Esophagus squamous epithelium (tissue), 5 donors: ENCODE measurements at places on chromosomes 11 and 22.

GRCh38 chr11:41316751-41317150, 142.7 kb downstream of the LRRC4C start:
- H3K27ac ChIP-seq, result no peak overlapping the region
- DNase-seq, result no peak
- no peaks in the 10 kb centered on the region for H3K27me3 ChIP-seq
- no peaks in the 10 kb centered on the region for H3K4me1 ChIP-seq

DNA sequence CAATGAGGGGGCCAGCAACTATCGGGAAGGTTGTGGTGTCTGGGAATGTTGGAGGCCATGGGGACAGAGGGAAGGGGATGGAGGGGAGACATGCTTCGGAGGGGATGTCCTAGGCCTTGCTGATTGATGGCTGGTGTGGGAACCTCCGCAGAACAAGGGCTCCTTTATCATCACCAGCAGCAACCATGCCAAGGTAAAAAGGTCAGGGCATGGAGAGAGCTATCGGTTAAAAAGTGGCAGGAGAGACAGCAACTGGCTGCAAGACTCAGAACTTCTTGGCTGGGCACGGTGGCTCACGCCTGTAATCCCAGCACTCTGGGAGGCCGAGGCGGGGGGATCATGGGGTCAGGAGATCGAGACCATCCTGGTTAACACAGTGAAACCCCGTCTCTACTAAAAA, 3.0 kb downstream of the GSTT4 start:
- DNase-seq, result no peak
- no peaks in the 10 kb centered on the region for H3K36me3 ChIP-seq

GRCh38 chr11:16098526-16099205, 257.7 kb downstream of the SOX6 start:
- H3K36me3 ChIP-seq, result no peaks in the 10 kb centered on the region
- H3K27ac ChIP-seq, result peak overlapping the region; percentile 57
- H3K27me3 ChIP-seq, result no peaks in the 10 kb centered on the region
- no peak overlapping the region for H3K4me3 ChIP-seq
- H3K4me1 ChIP-seq, result peaks cover 50% of the 10 kb centered on the region

GRCh38 chr11:57638005-57638781, 11.5 kb downstream of the YPEL4 start:
- H3K4me3 ChIP-seq, result peak overlapping the region; percentile 90
- no peak for DNase-seq
- peaks cover 20% of the 10 kb centered on the region for H3K4me1 ChIP-seq

GRCh38 chr22:35307892-35308291, 8.2 kb downstream of the TOM1 start:
- DNase-seq, result no peak
- no peaks in the 10 kb centered on the region for H3K27me3 ChIP-seq
- H3K4me1 ChIP-seq, result peaks cover 21% of the 10 kb centered on the region
- peaks cover 17% of the 10 kb centered on the region for H3K36me3 ChIP-seq

DNA sequence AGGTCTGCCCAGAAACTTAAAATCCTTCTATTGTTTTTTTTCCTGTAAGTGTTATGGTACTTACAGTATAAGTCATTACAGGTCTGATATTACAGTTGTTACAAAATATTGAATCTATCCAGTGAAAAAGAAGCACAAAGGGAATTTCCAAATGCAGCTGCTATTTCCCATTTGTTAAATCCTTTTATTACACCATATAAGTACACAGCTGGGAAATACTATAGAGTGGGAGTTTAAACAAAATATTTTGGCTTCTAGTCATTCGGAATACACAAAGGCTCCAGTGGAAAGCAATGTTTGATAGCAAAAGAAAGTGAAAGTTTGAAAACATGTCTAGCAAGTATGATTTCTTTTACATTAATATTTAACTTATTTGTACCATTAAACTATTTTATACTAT, 18.0 kb downstream of the SOX6 start:
- H3K4me3 ChIP-seq, result no peak overlapping the region
- DNase-seq, result no peak
- H3K36me3 ChIP-seq, result no peaks in the 10 kb centered on the region
- no peak overlapping the region for H3K27ac ChIP-seq
- no peaks in the 10 kb centered on the region for H3K4me1 ChIP-seq

DNA sequence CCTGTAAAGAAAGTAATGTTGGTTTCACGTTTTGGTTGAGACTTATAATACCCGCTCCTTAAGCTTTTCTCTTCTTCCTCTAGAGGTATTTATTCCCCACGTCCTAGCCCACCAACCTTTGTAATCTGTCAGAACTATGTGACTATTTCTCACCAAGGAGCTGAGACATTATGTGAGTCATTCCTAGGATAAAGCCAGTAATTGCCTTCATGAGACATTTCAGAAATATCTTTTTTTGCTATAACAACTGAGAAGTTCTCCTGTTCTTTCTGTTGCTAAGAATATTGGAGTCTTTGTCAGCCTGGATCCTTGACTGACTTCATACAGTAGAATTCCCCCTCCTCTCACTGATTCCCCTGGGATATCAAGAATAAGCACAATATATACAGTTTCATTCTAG, 1497.0 kb upstream of the TENM4 start:
- no peaks in the 10 kb centered on the region for H3K36me3 ChIP-seq
- DNase-seq, result no peak
- H3K27ac ChIP-seq, result no peak overlapping the region
- H3K4me1 ChIP-seq, result no peaks in the 10 kb centered on the region
- H3K4me3 ChIP-seq, result no peak overlapping the region

DNA sequence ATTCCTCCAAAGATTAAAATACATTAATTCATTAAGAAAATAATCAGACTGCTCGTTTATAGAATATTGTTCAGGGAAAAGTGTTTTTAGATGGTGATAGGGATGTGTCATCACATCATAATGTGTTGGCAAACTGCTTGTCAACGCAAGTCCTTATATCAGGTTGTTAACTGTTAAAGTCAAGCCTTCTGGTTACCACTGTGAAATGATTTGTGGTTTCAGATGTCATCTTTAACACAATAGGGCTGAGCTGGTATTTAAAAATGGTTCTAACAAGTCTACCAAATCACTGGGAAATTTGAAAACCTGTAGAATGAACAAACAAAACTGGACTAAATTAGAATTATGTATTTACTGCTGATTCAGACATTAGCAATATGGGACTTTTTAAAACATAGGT, 2.4 kb upstream of the MMP13 start:
- H3K4me3 ChIP-seq, result no peak overlapping the region
- H3K36me3 ChIP-seq, result no peaks in the 10 kb centered on the region
- DNase-seq, result no peak
- no peak overlapping the region for H3K27ac ChIP-seq
- H3K27me3 ChIP-seq, result no peaks in the 10 kb centered on the region

DNA sequence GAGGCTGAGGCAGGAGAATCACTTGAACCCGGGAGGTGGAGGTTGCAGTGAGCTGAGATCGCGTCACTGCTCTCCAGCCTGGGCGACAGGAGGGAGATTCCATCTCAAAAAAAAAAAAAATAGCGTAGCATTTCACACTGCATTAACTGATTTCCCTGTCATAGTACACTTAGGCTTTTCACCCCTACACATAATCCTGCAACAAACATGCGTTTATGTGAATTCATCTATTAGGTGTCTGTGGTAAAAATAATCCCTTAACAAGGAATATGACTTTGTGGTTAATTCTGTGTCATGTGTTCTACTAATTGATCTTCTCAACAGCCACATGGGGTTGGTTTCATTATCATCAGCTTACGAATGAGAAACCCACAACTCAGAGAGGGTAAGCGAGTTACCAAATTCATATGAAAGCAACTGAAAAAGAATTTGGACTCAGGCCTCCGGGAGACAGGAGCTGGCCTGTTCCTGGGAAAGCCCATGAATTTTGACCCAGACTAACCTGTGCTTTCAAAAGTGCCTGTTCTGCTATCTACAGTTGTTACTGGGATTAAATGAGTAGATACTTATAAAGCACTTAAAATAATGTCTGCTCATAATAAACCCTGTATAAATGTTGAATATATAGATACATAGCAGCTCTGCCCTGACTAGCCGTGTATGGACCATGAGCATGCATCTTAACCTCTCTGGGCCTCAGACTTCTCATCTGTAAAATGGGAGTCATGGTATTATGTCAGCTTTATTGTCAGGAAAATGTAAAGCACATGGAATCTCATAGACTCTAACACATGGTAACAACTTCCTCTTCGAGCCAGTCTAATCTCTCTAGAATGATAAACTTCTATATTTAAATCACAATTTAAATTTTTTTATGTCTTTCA, 36.6 kb downstream of the KCNJ1 start:
- peak overlapping the region; percentile 44 for H3K4me3 ChIP-seq
- peaks cover 14% of the 10 kb centered on the region for H3K4me1 ChIP-seq
- DNase-seq, result no peak
- no peaks in the 10 kb centered on the region for H3K27me3 ChIP-seq

GRCh38 chr11:61955422-61956135, 5.4 kb downstream of the BEST1 start:
- H3K27ac ChIP-seq, result peak overlapping the region; percentile 75
- DNase-seq, result no peak
- H3K27me3 ChIP-seq, result no peaks in the 10 kb centered on the region

- H3K4me3 ChIP-seq, result peak overlapping the region; percentile 65
- H3K27me3 ChIP-seq, result no peaks in the 10 kb centered on the region
- no peak for DNase-seq
- peaks cover 6% of the 10 kb centered on the region for H3K36me3 ChIP-seq
These were observed 477 bp downstream of the DPAGT1 start for GRCh38 chr11:119100994-119101758.

GRCh38 chr11:128906185-128907050, 15.3 kb downstream of the KCNJ5 start:
- H3K4me1 ChIP-seq, result peaks cover 69% of the 10 kb centered on the region
- no peak overlapping the region for H3K4me3 ChIP-seq
- H3K27ac ChIP-seq, result peak overlapping the region; percentile 79
- no peak for DNase-seq
- no peaks in the 10 kb centered on the region for H3K27me3 ChIP-seq

GRCh38 chr11:123356539-123356938, 73.5 kb upstream of the GRAMD1B start:
- H3K4me1 ChIP-seq, result peaks cover 3% of the 10 kb centered on the region
- no peaks in the 10 kb centered on the region for H3K27me3 ChIP-seq
- no peak for DNase-seq
- H3K36me3 ChIP-seq, result no peaks in the 10 kb centered on the region
- H3K27ac ChIP-seq, result no peak overlapping the region

DNA sequence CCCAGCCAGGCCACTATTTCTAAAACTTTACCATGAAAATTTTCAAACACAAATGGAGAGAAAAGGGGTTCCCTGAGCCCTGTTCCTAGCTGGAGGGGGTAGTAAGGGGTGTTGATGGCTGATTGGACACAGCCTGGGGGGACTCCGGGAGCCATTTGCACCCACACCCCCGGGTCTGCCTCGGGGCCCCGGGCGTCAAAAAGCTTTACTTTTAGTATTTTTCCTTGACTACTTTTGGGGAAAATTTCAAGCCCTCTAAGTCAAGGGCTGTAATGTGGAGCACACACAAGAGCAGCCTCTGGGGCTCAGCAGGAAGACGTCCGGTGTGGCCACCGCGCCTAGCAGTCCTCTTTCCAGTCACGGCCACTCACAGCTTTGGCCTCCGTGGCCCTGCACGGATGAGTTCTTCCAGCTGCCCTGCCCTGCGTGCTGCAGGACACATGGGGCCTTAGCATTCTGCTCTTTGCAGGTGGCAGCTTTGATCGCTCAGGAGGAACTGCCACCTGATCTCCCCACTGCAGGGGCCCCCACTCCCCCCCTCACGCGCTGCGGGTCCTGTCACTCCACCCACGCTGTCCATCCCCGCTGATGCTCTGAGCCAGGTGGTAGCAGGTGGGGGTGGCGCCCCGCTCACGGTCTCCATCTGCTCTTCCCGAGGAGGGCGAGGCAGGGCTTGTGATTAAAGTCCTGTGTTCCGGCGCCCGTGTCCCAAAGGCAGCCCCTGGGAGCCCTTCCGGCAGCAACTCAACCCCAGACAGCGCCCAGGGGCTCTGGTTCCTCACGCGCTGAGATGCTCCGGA, 14.4 kb downstream of the RNH1 start:
- no peaks in the 10 kb centered on the region for H3K4me1 ChIP-seq
- H3K4me3 ChIP-seq, result no peak overlapping the region
- no peak for DNase-seq
- H3K36me3 ChIP-seq, result peaks cover 92% of the 10 kb centered on the region
- no peaks in the 10 kb centered on the region for H3K27me3 ChIP-seq

DNA sequence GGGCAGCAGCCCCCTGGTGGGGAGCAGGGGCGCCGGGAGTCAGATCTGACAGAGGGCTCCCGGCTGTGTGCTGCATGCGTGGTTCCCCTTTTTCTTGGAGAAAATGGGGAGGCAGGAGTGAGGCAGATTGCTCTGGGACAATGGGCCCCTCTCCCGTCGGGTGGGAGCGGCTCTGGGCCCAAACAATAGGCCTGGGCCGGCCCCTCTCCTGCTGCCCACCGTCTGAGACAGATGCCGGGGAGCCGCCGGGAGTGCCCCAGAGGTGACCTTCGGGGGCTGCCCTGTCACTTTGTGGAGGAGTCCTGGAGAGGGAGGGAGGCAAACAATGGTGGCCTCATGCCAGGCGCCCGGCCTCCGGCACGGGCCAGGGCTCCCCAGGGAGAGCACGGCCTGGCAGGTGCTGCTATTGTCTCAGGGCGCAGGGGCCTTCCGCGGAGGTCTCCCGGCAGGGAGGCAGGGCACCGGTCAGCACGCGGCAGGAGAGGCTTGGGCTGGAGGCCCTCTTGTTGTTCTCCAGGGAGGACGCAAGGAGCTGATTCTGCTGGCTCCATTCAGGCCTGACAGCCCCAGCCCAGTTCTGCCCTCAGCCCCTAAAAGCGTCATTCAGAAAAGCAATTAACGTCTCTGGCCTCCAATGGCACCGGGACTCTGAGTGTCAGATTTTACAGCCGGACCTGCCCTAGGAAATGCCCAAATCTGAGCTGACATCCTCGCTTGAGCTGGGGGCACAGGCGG, 44.8 kb downstream of the SMIM38 start:
- no peak for DNase-seq
- H3K36me3 ChIP-seq, result no peaks in the 10 kb centered on the region
- no peak overlapping the region for H3K4me3 ChIP-seq
- H3K4me1 ChIP-seq, result no peaks in the 10 kb centered on the region

DNA sequence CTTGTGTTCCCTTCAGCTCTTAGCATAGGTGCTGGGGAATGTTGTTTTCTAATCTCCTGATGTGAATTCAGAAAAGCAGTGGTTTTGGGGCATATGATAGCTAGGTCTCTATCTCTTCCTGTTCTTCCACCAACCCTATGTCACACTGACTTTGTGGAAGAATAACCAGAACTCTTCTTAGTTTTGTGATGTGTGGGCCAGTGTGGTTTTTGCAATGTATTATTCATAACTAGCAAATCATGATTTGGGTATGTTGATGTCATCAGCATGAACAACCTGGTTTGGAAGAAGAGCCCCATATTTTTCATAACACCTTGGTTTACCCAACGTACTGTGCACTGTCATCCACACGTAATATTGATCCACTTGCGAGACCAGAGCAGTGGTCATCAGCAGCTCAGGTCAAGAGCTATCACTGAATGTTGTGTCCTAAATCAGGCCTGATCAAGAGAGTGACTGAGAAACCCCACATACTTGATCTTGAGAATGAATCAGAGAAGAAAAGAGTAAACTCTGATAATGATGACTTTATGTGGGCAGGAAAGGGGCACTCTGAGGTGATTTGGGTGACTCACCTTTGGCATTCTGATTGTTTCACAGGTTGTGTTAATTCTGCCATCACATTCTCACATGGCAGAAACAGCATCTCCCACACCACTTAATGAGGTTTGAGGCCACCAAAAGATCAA, 19.4 kb upstream of the MS4A6E start:
- H3K27me3 ChIP-seq, result no peaks in the 10 kb centered on the region
- H3K27ac ChIP-seq, result no peak overlapping the region
- H3K4me1 ChIP-seq, result no peaks in the 10 kb centered on the region

- no peak for DNase-seq
- H3K4me1 ChIP-seq, result peaks cover 9% of the 10 kb centered on the region
- no peak overlapping the region for H3K4me3 ChIP-seq
These were observed 49.7 kb downstream of the RTL6 start for GRCh38 chr22:44448271-44448830.

GRCh38 chr22:49589301-49589700, 238.4 kb downstream of the BRD1 start:
- no peaks in the 10 kb centered on the region for H3K4me1 ChIP-seq
- DNase-seq, result no peak
- H3K4me3 ChIP-seq, result no peak overlapping the region
- H3K27ac ChIP-seq, result no peak overlapping the region
- no peaks in the 10 kb centered on the region for H3K36me3 ChIP-seq
